Kidney epithelial cell (primary cell): ENCODE measurements at places on chromosomes 3 and 15.

GRCh38 chr3:159664006-159664405 is 324.6 kb upstream of the IL12A start:
- no peak for DNase-seq

DNA sequence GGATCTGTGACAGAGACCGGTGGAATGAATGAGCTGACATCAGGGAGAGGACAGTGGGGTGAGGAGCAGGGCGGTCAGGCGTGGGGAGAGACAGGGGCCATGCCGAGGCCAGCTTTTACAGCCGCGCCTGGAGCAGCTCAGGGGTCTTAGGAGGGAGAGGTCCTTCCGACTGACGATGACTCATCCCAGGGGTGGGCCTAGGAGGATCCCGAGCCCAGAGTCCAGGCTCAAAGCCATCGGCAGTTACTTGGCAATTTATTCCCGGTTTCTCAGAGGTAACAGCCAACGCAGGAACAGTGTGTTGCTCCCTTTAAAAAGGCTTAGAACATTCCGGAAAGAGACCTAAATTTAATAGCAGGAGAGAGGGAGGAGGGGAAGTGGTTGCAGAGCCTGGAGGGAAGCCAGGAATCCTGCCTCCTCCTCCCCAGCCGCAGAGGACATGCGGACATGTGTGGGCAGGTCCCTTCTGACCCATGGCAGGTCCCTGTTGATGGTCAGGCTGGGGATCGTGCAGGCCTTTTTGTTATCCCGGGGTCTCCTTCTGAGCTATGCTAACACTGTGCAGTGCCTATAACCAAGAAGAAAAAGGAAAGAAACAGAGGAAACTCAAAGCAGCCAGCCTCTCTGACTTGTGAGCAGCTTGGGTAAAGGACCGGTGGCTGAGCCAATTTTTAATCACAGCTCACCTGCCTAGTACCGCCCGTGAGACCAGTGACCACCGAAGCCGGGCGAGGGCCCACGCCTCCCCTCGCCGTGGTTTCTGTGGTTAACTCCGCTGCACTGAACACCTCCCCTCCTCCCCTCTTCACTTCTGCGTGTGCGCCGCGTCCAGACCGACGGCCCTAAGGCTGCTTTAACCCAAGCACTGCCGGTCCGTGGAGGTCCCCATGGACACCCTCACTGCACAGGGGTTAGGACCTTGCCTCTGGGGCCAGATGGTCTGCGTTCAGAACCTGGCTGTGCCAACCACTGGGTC is 392.4 kb upstream of the PROK2 start:
- DNase-seq: no peak

GRCh38 chr3:8286086-8286485 is 215.5 kb upstream of the LMCD1 start:
- DNase-seq: no peak

- DNase-seq: no peak
Observed at GRCh38 chr3:154121701-154122551, 736 bp downstream of the ARHGEF26 start.

DNA sequence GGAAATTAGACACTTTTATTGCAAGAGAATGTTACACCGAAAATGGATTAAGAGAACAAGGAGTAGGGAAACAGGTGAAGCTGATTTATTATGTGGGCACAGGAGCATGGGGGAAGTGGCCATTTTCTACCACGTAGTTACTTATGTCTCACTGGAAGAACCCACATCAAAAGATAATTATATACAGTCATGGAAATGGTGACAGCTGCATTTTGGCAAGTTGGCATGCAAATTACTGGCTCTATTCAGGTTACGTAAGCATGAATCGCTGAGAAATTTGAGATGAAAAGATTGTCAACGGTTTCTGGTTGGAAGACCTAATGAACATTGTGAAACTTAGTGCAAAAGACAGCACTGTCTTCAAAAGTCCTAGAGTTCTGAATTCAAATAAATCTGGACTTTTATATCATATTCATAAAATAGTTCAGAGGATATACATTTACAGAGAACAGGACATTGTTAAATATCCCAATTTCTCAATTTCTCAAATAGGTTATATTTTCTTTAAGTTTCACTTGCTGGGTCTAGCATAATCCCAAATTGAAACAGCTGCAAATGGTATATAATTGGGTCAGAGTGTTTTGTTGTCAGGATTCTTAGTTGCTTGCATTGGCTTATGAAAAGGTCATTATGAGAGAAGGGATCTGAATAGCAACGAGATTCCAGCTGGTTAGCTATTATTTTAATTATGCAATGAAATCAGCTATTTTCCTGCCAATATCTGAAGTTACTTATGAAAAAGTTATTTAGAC is 567.8 kb downstream of the ZPLD1 start:
- no peak for DNase-seq

DNA sequence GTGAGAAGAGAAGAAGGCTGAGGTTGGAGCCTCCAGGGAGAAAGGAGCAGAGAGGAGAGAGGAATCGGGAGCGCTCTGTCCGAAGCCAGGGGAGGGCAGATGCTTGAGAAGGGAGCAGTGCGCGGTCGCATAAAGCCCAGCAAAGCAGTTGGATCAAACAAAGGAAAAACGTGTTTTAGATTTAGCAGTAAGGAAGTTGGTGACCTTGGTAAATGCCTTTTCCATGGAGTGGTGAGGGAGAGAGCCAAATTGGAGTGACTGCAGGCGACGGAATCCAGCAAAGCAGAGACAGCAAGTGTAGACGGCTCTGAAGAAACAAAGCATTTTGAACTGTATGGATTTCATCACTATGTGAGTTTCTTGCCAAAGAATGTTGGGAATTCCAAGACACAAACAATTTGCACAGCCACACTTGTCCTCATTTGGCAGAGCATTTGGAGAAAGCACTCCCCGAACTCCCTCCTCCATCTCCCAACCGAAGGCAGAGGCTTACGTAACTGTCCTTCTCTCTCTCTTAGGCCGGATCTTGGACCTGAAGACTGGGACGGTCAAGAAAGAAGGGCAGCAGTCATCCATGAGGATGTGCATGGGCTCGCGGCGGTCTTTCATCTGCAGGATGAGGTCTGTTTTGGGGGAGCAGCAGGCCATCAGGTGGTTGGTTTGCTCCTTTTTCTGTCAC is 103.6 kb downstream of the ARNT2 start:
- no peak for DNase-seq

DNA sequence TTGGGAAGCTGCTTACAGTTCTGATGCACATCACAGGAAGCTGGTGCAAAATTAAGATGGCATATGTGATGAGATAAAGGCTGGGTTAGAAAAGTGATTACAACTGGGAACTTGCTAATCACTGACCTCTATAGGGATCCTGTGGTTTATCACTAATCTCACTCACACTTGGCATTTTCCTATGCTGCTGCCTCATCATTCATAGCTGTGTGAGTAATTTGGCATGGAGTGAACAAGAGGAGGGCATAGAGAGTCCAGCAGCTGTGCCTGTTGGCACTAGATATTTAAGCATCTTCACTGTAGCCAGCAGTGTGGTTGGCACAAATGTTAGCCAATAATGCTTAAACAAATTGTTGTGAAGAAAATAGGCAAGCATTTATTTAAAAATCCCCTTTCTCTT is 217.7 kb upstream of the CGNL1 start:
- DNase-seq: peak; percentile 9

- no peak for DNase-seq
Observed at GRCh38 chr15:100807028-100807427, 72.6 kb upstream of the ALDH1A3 start.

DNA sequence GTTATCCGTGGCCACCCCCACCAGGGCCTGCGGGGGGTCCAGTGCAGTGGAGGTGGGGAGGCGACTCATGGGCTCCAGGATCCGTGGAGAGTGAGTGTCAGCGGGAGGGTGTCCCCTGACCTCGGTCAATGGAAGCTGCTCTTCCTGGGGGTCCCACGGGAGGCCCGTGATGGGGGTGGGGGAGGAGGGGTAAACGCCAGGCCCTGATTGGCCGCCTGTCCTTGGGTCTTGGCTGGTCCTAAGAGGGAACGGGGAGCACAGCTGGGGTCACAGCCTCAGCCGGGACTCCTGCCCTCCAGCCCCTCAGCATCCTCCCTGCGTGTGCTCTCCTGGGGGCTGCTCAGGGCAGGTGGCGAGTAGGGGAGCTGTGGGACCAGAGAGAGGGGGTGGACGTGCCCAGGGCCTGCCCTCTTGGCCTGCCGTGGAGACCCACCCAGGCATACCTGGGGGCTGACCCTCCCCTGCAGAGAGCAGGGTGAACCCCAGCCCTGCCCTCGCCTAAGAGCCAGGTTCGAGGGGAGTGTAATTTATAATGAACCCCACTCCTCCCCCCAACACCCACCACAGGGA is 184.6 kb downstream of the GOLGA6L6 start:
- DNase-seq: no peak

GRCh38 chr3:55524565-55525244 is 37.6 kb upstream of the WNT5A start:
- DNase-seq: no peak

- no peak for DNase-seq
Observed at GRCh38 chr15:99253381-99254090, 2.3 kb downstream of the LRRC28 start.

DNA sequence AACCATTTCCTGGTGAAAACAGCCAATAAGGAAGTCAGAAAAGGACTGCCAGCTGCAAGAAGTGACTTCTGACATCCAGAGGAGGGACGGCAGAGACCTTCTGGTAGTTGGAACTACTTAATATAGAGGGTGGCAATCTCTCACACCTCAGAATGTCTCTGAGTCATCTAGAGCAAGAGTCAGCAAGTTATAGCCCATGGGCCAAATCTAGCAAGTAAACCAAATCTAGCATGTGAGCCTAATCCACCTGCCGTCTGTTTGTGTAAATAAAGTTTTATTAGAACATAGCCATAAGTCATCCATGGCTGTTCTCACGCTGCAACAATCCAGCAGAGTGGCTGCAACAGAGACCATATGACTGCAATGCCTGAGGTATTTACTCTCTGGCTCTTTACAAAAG is 160.5 kb upstream of the NR2E3 start:
- DNase-seq: no peak

DNA sequence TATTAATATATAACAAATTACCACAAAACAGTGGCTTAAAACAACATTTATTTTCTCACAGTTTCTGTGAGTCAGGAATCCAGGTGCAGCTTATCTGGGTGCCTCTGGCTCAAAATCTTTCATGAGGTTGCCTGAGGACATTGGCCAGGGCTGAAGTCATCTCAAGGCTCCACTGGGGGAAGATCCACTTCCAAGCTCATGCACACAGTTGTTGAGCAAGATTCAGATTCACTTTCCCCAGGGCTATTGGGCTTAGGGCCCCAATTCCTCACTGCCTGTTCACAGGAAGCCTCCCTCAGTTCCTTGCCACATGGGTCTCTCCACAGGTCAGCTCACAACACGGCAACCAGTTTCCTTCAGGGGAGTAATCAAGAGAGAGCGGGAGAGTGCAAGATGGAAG is 35.0 kb downstream of the RFTN1 start:
- peak; percentile 62 for DNase-seq

DNA sequence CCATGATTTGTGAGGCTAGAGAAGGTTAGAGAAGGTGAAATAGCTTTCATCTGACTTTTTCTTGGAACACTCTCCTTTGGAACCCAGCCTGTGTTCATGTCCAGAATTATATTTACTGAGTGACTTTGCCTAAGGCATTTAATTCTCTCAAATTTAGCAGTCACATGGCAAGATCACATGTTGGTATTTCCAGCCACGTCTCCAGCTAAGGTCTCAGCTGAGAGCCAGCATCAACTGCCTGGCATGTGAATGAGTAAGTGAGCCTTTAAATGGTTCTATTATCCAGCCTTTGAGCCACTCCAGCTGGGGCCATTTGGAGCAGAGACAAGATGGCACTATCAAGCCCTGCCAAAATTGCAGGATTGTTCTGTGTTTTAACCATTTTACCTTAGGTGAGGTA is 130.2 kb upstream of the SGO1 start:
- no peak for DNase-seq

DNA sequence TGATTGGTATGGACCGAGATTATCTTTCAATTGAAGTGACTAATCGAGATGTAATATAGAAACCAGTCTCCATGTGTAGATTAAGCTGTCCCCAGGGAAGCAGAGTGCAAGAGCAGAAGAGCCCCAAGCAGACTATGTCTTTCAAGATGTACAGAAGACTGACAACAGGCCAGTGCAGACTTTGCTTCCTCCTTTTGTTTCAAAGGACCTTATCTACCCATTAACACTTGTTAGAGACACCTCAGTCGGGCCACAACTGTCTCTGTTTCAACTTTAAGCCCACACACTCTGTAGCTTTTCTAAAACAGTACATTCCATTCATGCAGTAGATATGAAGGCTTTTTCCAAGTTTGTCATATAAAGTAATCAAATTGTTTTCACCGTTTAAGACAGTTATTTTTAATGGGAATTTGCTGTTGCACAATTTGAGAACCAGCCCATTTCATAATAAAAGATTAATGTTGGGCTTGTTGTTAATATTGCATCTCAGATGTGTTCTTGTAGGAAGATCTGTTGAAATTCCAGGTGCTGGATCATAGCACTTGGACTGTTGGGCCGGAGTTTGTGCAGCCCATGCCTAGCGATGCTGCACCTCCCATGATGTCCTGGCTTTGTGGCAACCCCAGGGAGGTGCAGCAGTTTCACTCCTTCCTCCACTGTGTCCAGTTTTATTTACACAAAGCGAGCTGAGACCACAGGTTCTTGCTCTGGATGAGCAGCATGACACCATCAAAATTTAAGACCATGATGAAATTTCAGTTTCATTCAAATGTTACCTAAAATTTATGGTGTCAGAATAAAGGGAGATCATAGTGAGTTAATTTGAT is 12.4 kb downstream of the GORASP1 start:
- no peak for DNase-seq

- DNase-seq: no peak
Observed at GRCh38 chr15:48516121-48516520, 129.4 kb downstream of the FBN1 start.

- peak; percentile 14 for DNase-seq
Observed at GRCh38 chr3:6860954-6861624, at the start of gene GRM7. Gene GRM7 (plus strand): TSS chr3:6861115.

- DNase-seq: no peak
Observed at GRCh38 chr3:49013738-49014660, 4.4 kb downstream of the DALRD3 start.

- no peak for DNase-seq
Observed at GRCh38 chr3:25897019-25897418, 107.1 kb downstream of the OXSM start.

DNA sequence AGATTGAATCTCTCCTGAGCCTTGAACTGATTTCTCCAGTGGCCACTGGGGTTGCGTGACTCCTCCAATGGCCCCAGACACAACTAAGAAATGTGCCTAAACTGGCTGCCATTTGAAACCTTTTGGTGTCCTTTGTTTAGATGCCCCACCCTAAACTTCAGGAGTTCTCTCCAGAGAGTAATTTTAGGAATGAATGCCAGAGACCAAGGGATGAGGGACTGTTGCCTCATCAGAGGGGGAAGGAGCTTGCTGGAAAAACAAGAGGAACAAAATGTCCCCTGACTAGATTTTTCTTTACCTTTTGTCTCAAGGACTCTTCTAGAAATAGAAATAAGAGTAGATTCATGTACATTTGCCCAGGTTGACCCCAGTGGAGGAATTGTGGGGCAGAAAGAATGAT is 8.1 kb upstream of the ADPRH start:
- DNase-seq: no peak

GRCh38 chr15:98568382-98569017 is 79.8 kb upstream of the IGF1R start:
- no peak for DNase-seq

- no peak for DNase-seq
Observed at GRCh38 chr15:56351353-56351752, 13.9 kb upstream of the TEX9 start.

GRCh38 chr3:67460841-67461510 is 193.4 kb downstream of the SUCLG2 start:
- no peak for DNase-seq

GRCh38 chr15:100193277-100193860 is 148.4 kb downstream of the ADAMTS17 start:
- no peak for DNase-seq
